WERI-Rb-1 (cell line): ENCODE measurements at places on chromosomes 6 and 20.

- no peak for DNase-seq
These were observed 133.8 kb upstream of the PHACTR3 start for GRCh38 chr20:59470521-59470920.

DNA sequence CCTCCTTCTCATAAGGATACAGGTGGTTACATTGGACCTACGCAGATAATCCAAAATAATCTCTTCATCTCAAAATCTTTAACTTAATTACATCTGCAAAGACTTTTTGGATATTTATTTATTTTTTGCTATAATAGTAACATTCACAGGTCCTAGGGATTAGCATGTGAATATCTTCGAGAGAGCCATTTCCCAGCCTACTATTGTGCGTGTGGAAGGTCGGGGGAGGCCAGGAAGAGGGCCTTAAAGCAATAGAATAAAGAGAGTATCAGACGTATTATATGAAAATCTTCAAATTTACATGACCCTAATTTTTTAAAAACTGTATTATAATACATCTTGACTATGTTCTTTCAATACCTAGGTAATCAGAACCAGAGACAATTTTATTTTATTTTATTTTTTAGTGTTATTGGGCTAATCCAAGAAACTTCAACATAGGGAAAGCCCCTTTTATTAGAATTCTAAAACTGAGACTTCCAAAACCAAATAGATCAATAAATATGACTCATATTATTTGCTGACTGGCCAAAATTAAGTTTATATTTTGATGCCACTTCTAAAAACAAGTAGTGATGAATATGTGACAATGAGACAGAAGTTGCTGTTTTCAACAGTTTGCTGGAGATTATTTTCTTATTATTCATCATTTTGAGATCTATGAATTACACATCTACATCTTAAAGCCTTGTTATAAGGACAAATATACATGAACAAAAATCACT, 536.1 kb downstream of the NKAIN2 start:
- DNase-seq = no peak

GRCh38 chr20:21981179-21981578, 275.7 kb downstream of the PAX1 start:
- no peak for DNase-seq

- no peak for DNase-seq
These were observed 65.3 kb downstream of the MTHFD1L start for GRCh38 chr6:150930841-150931240.

DNA sequence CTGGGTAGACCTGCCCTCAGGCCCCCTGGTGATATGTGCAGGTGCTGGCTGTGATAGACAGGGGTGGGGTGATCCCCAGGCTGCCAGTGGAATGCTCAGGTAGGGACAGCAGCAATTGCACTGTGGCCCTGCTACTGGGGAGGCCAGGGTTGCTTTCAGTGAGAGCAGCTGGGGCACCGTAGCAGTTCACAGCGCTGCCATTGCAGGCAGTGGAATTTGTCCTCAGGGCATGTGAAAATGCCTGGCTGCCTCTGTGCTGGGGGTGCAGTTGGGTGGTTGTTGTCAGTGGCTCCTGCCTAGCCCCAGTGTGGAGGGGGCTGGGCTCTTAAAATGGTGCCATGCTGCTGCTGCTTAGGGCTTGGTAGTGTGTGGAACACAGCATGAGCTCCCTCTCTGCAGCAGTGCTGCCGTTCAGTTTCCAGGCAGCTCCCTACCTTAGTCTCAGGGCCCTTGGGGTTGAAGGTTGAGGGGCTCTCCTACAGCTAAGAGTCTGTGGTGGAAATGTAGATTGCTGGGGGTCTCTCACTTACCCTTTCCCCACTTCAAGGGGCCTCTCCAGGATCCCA, 23.6 kb downstream of the GJA10 start:
- DNase-seq = no peak

- DNase-seq = no peak
These were observed 76.1 kb downstream of the CDC40 start for GRCh38 chr6:110256366-110256765.

- DNase-seq = peak; percentile 18
These were observed 272.8 kb upstream of the SLC35B3 start for GRCh38 chr6:8707956-8708772.

DNA sequence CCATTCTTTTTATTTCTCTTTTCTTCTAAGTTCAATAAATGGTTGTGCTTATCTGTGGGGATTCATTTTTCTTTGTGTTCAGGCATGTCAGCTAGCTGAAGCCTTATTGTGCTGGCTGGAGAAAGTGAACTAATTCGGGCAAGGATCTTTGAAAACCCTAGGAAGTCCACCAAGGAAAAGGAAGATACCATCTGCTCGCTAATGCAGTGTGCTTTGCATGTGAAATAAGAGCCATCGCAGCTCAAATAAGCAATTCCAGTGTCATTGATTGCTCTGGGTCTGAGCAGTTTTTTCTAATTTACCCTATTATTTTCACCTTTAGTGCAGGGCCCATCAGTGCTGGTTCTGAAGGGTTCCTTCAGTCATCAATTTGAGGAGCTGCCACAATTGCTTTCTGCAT, 309.4 kb upstream of the SOX4 start:
- DNase-seq = no peak

DNA sequence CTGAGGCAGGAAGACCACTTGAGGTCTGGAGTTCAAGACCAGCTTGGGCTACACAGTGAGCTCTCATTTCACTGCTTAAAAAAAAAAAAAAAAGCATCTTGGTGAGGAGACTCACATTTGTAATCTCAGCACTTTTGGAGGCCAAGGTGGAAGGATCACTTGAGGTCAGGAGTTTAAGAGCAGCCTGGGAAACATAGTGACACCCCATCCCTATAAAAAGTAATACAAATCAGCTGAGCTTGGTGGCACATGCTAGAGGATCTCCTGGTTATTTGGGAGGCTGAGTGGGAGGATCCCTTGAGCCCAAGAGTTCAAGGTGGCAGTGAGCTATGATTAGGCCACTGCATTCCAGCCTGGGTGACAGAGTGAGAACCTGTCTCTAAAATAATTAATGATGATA, 29.4 kb upstream of the SYNCRIP start:
- no peak for DNase-seq

DNA sequence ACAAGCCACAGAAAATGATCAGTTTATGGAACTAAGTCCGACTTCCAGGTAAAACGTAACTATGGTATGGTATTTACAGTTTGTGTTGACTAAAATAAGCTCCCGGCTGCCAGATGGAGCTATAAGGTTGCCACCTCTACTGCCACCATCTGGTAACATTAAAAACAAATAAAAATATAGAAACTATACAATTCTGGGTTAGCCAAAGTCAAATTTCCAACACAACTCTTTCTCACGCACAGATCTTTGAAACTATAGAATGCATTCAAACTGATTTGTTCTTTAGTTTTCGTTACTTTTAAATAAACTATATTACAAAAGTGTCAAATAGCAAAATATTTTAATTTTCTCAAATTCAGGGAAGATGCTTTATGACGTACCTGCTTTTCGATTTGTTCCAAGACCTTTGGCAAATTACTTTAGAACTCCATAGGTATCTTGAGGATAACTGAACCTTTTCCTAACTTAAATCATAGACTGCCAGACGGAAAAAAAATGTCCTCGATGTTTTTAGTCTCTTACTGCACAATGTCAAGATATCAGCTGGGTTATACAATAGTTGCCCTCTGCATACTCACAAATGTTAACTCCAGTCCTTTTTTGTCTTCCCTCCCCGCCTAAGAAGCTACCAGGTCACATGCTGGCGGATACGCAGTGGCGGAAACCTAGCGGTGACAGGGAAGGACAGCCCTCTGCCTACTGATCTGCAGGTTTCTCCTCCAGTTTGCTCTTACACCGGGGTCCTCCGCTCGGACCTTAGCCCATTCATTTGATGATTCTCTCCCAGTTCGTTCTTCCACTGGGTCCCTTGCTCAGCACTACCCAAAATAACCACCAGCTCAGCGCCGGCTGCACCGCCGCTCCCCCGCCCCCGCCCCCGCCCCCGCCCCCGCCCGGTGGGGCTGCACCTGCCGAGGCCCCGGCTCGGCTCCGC, 888 bp downstream of the SLC17A5 start:
- peak; percentile 60 for DNase-seq

DNA sequence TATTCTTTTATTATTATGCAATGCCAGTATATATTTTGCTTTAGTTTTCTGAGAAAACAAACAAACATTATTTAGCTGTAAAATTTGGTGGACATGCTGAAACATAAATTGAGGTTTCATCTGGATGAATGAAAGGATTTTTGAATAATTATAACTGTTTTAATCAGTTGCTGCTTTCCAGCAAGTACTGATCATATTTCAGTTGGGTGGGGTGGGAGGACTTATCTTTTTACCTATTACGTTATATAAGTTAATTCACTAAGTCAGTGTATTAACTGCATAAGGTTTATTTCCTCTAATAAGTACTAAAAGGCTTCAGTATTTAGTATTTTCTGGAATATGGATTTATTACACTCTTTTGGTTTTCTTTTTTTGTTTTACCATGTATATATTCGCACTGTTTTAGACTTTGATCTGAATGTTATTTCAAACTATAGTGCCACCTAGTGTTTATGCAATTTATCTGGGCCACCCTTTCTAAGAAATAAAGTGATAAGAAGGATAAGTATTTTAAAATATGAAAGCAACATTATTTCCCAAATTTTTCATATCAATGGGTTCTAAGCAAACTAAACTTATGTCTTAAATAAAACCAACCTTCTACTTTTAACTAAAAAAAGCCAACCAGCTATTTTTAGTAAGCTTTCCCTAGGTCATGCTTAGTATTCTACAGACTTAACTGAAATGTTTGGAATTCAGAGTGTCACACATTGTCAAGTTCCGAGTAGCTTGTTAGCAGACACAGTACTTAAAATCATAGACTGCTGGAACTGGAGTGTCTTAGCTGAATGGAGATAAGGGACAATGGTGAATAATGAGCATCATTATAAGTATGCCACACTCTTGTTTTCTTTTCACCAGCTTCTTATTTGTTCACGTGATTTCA, 105.4 kb upstream of the MCHR2 start:
- no peak for DNase-seq

DNA sequence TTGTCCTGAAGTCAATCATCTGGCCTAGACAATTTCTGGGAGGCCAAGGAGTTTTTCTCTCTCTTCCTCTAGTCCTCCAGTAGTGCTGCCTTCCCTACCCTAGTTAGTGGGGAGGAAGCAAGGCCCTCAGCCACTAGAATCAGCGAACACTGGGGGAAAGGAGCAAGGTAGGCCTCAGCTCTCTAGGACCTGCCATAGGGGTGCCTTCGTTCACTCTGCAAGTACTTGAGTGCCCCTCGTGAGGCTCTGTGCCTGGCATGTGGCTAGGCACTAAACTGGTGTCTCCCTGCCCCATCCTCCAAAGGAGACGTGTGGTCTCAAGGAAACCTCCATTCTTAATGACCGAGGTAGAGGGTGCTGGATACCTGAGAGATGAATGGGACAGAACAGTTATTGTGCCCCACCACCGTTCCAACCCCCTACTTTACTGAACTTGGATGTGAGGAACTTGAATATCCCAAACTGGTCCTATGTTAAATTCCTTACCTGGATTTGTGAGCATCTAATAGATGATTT, 1.1 kb downstream of the DEF6 start:
- DNase-seq = no peak

GRCh38 chr6:119395192-119395591, 45.6 kb upstream of the MAN1A1 start:
- DNase-seq = no peak

DNA sequence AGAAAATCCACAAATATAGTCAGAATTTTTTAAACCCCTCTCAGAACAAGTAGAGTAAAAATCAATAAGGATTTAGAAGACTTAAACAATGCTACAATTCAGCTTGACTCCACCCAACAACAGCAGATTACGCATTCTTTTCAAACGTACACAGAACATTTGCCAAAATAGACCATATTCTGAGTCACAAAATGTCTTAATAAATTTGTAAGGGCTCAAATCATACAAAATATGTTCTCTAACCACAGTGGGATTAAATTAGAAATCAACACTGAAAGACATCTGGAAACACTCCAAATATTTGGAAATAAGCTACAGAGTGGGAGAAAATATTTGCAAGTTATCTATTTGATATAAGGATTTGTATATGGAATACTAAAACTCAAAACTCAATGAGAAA, 164.2 kb upstream of the AKAP12 start:
- DNase-seq = no peak
